ENCODE measurements at places on chromosomes 4 and X.

GRCh38 chr4:3114377-3114776 is 39.9 kb downstream of the HTT start:
- no peak for DNase-seq

- no peak for DNase-seq
These were observed 32.7 kb upstream of the AMBN start for GRCh38 chr4:70559211-70559830.

GRCh38 chr4:79823148-79823763 is 249.8 kb downstream of the ANTXR2 start:
- no peak for DNase-seq

DNA sequence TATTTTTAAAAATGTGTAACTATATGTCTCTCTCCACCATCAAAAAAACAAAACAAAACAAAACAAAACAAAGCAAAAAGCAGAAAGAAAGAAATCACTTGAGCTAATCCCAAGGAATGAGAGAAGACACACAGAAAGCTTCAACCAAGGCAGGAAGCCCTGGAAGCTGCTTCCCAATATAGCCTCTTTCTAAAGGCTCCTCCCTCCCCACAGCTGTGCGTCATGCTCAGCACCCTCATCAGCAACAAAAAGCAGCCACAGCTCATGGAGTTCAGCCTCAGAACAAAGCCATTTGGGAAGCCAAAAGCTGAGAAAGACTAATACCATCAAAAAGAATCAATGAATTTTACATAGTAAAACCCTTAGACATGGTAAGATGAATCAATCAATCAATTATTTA is 501.6 kb upstream of the SMIM31 start:
- DNase-seq = no peak

GRCh38 chrX:1582686-1583437 is 8.5 kb upstream of the AKAP17A start:
- DNase-seq = no peak

DNA sequence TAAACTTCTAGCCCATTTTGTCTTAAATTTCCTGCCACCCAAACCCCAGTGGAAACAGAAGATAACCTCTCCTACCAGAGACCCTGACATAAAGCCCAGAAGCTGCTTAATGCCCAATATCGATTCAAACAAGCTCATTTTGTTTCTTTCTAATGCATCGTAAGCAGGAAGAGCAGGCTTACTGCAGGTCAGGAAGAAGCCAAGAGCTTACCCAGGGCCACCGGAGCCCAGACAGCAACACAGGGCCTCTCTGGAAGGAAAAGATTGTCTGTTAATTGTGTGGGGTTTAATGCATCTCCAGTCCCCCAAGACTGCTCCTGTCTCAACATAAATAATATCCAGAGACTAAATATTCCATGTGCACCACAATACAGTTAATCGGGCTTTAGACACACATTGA is 177.3 kb upstream of the NOCT start:
- no peak for DNase-seq

- no peak for DNase-seq
These were observed 75.6 kb upstream of the GRXCR1 start for GRCh38 chr4:42816880-42817400.

- DNase-seq = no peak
These were observed 37.7 kb downstream of the VEGFC start for GRCh38 chr4:176755001-176755400.

GRCh38 chrX:75335127-75335458 is 61.2 kb downstream of the UPRT start:
- DNase-seq = no peak
